CD4-positive, alpha-beta memory T cell (primary cell): ENCODE measurements at places on chromosomes 4 and X. TPM values are rescaled to one million over a fixed set of nuclear protein-coding genes. Genes with fewer than 3 reads are reported as not detected.

DNA sequence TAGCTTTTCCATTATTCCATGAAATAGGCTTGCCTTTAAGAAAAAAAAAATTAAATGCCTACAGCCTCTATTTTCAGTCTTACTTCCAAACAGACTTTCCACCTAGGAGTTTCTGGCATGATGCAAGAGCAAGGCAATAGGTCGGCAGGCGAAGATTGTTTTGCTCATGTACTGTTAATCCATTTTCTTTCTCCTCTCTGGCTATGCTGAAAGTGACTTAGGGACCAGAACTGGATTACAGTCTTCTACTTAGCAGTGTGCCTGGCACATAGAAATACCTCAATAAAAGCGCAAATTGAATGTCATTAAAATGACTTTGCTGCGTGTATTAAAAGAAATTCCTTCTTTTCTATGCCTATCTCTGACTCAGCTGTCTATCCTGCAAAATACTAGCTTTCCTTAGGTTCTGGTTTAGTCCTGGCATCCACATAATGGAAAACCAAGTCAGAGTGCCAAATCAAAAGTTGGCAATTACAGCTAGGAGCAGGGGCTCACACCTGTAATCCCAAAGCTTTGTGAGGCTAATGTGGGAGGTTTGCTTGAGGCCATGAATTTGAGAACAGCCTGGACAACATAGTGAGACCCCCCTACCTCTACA lies 51.9 kb downstream of the CC2D2A start:
- H3K27ac ChIP-seq: no peak overlapping the region
- H3K36me3 ChIP-seq: no peaks in the 10 kb centered on the region
- H3K27me3 ChIP-seq: no peaks in the 10 kb centered on the region
- no peaks in the 10 kb centered on the region for H3K4me1 ChIP-seq
- DNase-seq: no peak

GRCh38 chr4:127968586-127968985 lies 3.4 kb downstream of the ABHD18 start:
- H3K36me3 ChIP-seq: no peaks in the 10 kb centered on the region
- H3K4me3 ChIP-seq: no peak overlapping the region

CPZ gene
- not detected for total RNA-seq

- no peak for DNase-seq
- H3K36me3 ChIP-seq: no peaks in the 10 kb centered on the region
- H3K4me1 ChIP-seq: no peaks in the 10 kb centered on the region
- no peaks in the 10 kb centered on the region for H3K27me3 ChIP-seq
Observed at GRCh38 chr4:138162259-138162658, 79.9 kb downstream of the SLC7A11 start.

GRCh38 chrX:31168551-31168950 lies 96.7 kb upstream of the FTHL17 start:
- no peak overlapping the region for H3K27ac ChIP-seq
- no peaks in the 10 kb centered on the region for H3K27me3 ChIP-seq
- H3K36me3 ChIP-seq: no peaks in the 10 kb centered on the region

DDIT4L gene
- total RNA-seq: not detected

- H3K27me3 ChIP-seq: peaks cover 9% of the 10 kb centered on the region
- no peak for DNase-seq
- H3K4me3 ChIP-seq: no peak overlapping the region
- H3K36me3 ChIP-seq: no peaks in the 10 kb centered on the region
- no peaks in the 10 kb centered on the region for H3K4me1 ChIP-seq
Observed at GRCh38 chrX:2589186-2590020, 88.6 kb upstream of the DHRSX start.

HPSE gene
- 8.9 TPM for total RNA-seq

- no peak overlapping the region for H3K27ac ChIP-seq
- H3K4me1 ChIP-seq: no peaks in the 10 kb centered on the region
- H3K4me3 ChIP-seq: no peak overlapping the region
Observed at GRCh38 chr4:107027379-107027778, 8.7 kb downstream of the DKK2 start.

- no peak overlapping the region for H3K27ac ChIP-seq
- no peak for DNase-seq
- no peak overlapping the region for H3K4me3 ChIP-seq
- H3K27me3 ChIP-seq: no peaks in the 10 kb centered on the region
- no peaks in the 10 kb centered on the region for H3K36me3 ChIP-seq
- H3K4me1 ChIP-seq: no peaks in the 10 kb centered on the region
Observed at GRCh38 chr4:53783208-53783859, 192.0 kb upstream of the LNX1 start.

BMP3 gene
- not detected for total RNA-seq

DNA sequence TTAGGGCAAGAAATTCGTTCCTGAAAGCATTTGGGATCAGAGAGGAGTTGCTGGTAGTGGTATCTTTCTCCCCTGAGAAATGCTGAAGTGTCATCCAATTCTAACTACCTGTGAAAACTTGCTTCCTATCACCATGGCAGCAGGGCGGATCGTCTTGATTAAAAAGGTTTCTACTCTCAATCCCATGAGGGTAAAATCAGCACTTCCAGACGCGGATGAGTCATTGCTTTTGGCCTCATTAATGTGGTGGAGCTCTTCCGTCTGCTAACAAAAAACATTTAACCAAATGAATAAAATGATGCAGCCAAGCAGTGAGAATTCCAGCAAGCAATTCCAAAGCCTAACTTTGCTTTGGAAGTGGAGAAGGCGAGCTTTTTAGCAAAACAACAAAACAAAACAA lies 325.6 kb downstream of the CAMK2D start:
- H3K36me3 ChIP-seq: no peaks in the 10 kb centered on the region
- peaks cover 6% of the 10 kb centered on the region for H3K4me1 ChIP-seq
- no peak overlapping the region for H3K27ac ChIP-seq
- no peaks in the 10 kb centered on the region for H3K27me3 ChIP-seq

DNA sequence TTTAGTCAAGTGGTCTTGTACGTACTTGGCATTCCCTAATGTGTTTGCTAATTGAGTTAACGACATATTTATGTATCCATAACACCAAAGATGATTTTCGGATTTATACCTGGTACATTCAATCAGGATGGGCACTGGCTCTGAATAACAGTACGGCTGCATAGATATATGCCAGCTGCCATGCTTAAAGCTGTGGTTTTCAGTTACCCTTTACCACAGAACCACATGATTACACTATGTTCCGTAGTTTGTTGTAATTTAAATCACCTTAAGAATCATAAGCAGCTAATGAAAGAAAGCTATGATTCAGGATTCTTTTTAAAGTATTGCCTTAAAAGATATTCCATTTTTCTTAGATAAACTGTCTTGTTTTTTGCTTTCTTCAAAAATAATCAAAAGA lies 53.6 kb downstream of the FIP1L1 start:
- H3K4me3 ChIP-seq: no peak overlapping the region
- no peak for DNase-seq
- peaks cover 25% of the 10 kb centered on the region for H3K36me3 ChIP-seq
- H3K27me3 ChIP-seq: no peaks in the 10 kb centered on the region
- no peak overlapping the region for H3K27ac ChIP-seq
- H3K4me1 ChIP-seq: peaks cover 8% of the 10 kb centered on the region
